Dorsolateral prefrontal cortex (tissue), 122 donors: ENCODE measurements at places on chromosomes 2 and 18.

DNA sequence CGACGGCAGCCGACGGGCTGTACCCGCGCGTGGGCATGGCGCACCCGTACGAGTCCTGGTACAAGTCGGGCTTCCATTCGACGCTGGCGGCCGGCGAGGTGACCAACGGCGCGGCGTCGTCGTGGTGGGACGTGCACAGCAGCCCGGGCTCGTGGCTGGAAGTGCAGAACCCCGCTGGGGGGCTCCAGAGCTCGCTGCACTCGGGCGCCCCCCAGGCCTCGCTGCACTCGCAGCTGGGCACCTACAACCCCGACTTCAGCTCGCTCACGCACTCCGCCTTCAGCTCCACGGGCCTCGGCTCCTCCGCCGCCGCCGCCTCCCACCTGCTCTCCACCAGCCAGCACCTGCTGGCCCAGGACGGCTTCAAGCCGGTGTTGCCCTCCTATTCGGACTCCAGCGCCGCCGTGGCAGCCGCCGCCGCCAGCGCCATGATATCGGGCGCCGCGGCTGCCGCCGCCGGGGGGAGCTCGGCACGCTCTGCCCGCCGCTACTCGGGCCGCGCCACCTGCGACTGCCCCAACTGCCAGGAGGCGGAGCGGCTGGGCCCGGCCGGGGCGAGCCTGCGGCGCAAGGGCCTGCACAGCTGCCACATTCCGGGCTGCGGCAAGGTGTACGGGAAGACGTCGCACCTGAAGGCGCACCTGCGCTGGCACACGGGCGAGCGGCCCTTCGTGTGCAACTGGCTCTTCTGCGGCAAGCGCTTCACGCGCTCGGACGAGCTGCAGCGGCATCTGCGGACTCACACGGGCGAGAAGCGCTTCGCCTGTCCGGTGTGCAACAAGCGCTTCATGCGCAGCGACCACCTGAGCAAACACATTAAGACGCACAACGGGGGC, 2.0 kb downstream of the SP9 start:
- no peak for DNase-seq

- DNase-seq: no peak
Observed at GRCh38 chr2:69097148-69097610, 84.2 kb downstream of the ANTXR1 start.

- DNase-seq: no peak
Observed at GRCh38 chr2:155060896-155061295, 362.4 kb downstream of the KCNJ3 start.

DNA sequence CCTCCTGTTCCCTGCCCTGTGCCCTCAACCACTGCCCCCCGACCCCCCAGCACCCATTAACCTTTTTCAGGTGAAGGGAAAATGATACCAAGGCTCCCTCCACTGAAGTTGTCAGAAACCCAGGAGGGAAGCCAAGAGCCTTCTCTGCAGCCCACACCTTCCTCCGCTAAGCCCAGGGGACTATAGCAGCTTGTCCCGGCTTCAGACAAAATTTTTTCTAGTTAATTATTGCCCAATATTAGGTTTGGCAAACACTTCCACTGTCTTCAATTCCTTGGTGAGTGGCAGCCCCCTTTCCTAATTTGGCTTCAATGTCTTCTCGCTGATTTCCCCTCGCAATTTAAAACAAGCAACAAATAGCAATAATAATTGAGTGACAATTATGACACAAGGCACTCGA, 23.9 kb downstream of the RFX8 start:
- DNase-seq: no peak

- no peak for DNase-seq
Observed at GRCh38 chr18:2967820-2968219, 45.1 kb downstream of the LPIN2 start.

DNA sequence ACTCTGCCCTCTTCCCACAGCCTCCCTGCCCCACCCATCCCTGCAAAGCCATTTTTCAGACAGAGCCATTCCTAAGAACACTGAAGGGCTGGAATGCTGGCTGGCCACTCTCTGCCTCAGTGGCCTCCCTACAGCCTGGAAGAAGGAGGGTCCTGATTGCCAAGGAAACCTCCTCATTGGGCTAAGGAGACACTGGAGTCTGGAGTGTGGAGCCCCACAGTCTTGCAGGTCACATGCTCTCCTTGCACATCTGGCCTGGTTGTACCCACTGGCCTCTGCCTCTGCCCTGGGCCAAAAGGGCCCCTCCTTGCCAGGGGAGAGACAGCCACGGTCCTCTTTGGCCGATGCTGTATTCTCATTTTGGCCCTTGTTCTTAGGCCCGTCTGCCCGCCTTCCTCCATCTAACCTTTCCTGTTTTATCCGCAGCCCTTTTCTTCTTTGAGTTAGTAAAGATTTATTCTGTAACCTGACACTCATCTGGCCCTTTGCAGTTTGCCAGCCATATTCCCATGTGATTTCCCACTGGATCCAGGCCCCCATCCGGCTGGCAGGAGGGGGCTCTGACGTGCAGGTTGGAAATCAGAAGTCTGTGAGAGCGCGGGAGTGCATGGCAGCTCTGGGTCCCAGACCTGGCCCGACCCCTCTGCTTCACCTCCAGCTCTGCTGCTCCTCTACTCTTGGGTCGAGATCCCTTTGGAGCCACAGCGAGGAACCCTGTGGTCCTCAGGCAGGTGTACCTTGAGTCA, 11.0 kb upstream of the CATIP start:
- no peak for DNase-seq

DNA sequence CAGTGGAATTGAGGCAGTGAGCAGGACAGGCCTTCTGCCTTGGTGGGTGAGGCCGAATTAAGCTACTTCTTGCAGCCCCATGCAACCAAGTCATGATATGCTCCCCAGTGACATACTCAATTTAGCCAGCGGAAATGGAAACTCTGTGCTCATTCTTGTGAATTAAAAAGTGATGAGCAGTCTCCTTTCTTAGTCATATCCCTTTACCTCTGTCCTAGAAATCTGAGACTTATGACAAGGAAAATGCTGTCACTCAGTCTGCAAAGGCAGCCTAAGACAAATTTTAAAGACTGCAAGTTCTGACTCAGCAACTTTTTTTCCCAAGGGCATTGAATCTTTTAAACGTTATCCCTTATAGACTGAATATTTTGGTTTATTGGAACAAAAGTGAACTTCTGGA, 218.2 kb downstream of the SH3BP4 start:
- no peak for DNase-seq

GRCh38 chr18:41593171-41593675, 361.8 kb upstream of the PIK3C3 start:
- no peak for DNase-seq

- DNase-seq: no peak
Observed at GRCh38 chr2:125562924-125563323, 1093.0 kb upstream of the GYPC start.

DNA sequence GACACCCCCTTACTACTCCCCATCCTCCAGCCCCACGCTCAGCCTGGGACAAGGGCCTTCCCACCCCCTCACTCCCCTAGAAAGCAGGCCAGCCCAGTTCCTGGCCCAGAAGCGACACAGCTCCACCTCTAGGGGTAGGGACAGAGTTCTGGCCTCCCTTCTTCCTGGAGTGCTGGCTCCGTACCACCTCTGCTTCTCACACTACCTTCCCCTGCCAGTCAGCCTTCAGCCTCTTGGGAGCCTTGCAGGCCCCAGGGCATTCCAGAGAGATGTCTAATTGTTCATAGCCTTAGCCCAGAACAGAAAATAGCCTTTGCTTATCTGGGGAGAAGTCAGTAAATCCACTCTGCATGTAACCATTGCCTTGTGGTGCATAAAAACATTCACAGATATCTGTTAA, 13.1 kb upstream of the CATIP start:
- no peak for DNase-seq

DNA sequence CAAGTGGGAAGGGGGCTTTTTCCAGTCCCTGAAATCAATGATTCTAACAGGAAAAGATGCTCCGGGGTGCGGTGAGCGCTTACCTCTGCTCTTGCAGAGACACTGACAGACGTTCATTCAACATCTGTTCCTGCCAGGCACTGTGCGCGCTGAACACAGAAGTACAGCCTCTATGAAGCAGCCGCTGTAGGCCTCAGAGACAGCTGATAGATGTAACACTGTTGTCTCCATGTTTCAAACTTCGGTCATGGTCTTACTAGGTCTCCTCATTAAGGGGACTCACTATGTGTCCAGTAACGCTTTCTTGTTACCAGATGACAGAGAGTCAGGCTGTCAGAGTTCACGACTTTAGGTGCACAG, 649 bp upstream of the CLIP4 start:
- peak; percentile 22 for DNase-seq

GRCh38 chr2:183079139-183079775, 710 bp downstream of the DUSP19 start:
- DNase-seq: no peak
